ENCODE measurements at places on chromosomes 12 and 14.

GRCh38 chr12:22115711-22116110 lies 69.7 kb downstream of the CMAS start:
- DNase-seq: no peak

DNA sequence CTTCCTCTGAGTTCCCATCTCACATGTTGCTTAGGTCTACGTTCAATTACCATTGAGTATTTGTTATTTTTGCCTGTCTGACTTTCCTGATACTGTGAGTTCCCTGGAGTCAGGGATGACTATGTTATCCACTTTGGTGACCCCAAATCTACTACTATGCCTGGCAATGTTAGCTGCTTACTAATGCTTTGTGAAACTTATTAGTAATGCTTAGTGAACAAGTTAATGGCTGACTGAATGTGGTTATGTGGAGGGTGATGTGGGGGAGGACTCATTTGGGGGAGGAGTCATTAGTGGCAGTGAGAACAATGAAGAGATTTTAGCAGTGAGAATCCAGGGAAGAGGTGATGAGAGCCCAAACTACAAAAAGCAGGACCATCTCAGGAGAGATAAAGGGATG lies 121.6 kb downstream of the KTN1 start:
- DNase-seq: no peak

DNA sequence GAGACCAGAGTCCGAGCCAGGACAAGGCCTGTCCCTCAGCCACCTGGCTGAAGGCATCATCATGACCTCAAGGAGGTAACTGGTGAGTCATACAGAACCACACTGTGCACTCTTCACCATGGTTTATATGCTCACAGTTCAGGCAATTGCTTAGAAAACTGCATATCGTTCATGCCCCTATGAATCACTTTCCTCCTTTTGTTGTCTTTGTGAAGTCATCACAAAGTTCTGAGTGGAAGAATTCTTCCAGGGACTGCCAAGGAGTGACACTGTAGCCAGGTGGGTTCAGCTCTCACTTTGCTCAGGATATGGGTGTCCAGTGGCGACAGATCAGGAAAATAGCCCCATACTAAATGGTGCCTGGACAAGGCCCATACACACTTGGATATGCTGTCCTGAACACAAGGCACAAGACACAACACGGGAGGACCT lies 92.5 kb downstream of the DPF3 start:
- DNase-seq: no peak

DNA sequence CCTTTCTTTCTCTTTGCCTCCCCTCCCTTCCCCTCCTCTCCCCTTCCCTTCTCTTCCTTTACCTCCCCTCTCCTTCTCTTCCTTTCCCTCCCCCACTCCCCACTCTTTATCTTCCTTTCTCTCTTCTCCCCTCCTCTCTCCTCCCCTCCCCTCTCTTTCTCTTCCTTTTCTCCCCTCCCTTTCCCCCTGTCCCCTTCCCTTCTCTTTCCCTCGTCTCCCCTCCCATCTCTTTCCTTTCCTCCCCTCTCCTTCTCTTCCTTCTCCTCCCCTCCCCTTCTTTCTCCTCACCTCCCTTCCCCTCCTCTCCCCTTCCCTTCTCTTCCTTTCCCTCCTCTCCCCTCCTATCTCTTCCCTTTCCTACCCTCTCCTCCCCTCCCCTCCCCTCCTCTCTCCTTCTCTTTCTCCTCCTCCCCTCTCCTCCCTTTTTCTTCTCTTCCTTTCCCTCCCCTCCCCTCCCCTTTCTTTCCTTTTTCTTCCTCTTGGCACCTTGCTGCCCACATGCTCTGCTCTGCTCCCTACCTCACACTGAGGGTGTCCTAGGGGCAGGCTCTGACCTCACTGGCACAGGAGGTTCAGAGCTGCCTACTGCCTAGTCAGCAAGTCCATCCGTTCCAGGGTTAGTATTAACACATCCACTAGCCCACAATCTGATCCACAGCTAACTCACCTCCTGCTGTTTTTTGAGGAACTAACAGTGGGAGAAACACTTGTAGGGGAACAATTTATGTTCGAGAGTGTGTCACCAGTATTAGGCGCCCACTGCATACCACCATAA lies 101.0 kb downstream of the NUAK1 start:
- DNase-seq: no peak

DNA sequence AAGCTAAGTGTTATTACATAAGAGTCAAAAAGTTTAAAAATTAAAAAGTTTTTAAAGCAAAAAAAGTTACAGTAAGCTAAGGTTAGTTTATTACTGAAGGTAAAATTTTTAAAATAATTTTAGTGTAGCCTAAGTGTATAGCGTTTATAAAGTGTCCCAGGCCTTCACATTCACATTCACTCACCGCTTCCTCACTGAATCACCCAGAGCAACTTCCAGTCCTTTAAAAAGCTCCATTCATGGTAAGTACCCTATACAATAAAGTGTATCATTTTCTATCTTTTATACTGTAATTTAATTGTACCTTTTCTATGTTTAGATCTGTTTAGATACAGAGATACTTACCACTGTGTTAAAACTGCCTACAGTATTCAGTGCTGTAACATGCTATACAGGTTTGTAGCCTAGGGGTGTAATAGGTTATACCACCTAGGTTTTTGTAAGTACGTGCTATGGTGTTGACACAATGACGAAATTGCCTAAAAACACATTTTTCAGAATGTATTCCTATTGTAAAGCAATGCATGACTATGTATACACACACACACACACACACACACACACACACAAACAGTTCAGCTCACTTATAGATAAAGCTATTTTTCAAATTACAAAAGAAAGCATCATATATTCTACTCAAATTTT lies 3.7 kb downstream of the CLEC14A start:
- no peak for DNase-seq

- DNase-seq: no peak
Observed at GRCh38 chr12:96295532-96296160, 101.5 kb downstream of the ELK3 start.

DNA sequence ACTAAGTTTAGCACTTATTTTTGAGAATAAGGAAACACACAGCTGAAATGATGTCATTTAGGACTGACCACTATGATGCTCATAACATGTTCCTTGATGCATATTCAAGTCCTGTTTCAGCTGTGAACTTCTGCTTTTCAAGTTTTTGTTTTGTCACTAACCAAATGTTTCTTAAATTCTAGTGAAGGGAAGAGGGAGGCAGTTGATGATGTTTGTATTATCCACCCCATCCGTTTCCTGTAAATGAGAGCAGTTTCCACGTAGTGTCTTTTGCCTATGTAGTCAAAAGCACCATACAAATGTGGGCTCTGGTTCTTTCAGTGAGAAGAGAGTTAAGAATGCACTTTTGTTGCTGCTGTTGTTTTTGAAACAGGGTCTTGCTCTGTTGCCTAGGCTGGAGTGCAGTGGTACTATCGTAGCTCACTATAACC lies 491.8 kb downstream of the PCNX1 start:
- DNase-seq: no peak

DNA sequence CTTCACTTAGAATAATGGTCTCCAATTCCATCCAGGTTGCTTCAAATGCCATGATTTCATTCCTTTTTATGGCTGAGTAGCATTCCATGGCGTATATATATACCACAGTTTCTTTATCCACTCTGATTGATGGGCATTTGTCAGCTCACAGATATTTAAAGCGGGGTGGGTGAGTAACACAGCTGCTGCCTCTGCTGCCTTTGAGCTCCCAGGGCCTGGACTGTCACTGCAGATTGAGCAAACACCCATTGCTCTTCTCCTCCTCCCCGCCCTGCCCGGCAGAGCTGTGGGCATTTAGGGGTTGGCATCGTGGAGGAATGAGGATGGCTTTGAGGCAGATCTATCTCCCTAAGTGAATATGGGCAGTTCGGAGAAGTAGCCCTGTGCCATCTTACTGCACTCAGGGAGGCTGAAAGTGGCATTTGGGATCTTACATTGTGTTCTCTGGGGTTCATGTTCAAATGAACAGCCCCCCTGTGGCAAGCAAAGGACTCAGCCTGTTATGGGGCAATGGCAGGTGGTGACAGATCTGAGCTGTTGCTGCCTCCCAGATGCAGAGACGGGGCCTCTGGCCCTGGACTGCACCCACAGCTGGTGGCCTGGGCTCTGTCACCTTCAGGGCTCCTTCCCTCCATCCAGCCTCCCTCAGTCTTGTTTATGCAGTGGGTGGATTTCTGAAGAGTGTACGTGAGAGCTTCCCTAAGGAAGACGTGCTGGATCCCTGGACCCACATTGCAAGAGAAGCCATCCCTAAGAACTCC lies 4.9 kb downstream of the RFLNA start:
- no peak for DNase-seq

DNA sequence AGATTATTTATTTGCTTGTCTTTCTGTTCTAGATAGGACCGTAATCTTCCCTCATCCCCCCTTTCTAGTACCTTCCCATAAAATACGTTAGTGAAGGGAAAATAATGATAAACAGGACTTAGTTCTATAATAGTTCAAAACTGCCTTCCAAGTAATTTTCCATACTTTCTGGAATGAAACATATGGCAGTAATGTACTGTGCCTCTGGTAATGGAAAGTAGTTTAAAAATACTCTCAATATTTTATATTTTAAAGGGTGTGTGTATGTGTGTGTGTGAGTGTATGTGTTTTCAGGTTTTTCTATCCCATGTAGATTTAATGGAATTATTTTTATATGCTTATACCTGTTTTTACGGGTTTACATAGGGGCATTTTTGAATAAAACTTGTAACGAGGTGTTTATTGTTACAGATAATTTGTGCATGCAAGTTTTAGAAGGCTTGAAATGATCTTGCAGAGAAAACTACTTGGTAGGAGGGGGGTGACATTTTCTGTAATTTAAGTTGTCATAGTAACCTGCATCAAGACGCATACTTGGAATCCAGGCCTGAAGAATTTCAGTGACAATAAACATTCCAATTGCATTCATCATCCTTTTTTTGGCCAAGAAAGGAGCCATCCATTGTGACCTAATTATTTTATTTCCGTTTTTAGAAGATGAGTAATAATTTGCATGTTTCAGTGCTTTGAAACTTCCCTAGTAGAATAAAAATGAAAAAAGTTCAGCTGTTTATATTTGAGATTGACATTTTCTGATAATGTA lies 38.9 kb downstream of the RASSF8 start:
- DNase-seq: no peak

DNA sequence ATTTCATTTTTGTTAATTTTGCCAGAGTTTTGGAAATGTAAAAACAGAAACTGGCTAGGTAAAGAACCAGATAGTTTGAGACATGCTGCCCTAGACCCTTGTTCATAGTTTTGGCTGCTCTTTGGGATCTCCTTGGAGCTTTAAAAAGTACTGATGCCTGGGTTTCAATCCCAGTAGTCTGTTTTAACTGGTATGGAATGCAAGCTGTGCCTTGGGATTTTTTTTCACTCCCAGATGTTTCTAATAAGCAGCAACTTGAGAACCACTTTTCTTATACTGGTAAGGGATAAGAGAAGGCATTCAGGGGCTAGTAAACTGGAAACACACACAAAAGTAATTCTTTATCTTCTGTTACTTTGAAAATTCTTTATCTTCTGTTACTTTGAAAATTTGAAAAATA lies 18.8 kb downstream of the SLC35F4 start:
- no peak for DNase-seq

DNA sequence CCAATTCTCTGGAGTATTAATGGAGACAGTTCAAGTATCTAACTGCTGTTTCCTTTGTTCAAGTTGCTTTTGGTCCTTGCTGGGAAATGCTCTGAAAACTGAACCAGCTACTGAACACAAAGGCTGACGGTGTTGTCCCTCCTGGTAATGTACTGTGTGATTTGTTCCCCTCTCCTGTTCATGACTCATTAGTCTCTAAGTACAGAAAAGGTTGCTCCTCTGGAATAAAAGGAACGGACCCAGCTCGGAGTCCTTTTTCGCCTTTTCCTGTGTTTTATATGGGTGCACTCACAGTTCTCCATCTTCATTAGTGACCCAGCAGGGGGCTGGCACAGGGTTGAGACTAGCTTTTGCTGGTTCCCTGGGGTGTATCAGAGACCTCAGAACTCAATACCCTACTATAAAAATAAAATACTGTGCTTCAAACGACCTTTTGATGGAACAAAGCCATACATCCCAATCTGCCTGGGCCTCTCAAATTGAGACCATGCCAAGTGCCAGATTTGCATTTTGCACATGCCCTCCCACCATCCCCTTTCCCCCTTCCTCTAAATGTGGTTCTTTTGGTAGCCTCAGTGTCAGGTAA lies 269.7 kb downstream of the RAD51B start:
- DNase-seq: no peak

- peak; percentile 81 for DNase-seq
Observed at GRCh38 chr14:32986791-32987540, 48.3 kb downstream of the NPAS3 start.

DNA sequence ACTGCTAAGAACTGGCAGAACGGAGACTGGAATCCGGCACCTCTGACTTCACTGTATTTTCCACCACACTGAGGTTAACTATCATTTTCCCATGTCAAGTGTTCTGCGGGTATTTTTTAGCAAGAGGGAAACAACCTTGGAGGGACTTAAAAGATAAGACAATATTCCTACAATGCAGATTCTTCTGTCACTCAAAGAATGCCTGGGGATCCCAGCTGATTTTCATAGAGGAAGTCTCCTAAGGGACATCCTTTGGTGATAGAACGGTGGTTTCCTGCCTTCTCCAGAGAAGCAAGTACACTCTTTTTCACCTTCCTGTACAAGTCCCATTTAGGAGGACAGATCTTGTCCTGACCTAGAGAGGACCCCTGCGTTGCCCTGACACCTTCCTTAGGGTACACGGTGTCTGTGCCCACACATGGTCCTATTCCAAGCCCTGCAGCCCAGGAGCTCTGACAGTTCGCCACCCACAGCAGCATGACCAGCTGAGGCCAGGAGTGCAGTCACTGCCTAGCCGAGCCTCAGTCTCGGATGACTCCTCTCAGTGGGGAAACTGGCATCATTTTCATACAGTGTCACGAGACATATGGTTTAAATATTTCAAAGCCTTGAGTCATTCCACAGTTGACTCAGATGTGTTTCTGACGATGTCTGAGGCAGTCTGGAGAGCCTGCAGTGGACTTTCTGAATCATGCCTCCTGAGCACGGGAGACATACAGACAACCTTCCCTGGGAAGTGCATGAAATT lies 181.3 kb upstream of the FKBP4 start:
- no peak for DNase-seq

GRCh38 chr14:77032844-77033621 lies 4.5 kb upstream of the IRF2BPL start:
- peak; percentile 78 for DNase-seq

DNA sequence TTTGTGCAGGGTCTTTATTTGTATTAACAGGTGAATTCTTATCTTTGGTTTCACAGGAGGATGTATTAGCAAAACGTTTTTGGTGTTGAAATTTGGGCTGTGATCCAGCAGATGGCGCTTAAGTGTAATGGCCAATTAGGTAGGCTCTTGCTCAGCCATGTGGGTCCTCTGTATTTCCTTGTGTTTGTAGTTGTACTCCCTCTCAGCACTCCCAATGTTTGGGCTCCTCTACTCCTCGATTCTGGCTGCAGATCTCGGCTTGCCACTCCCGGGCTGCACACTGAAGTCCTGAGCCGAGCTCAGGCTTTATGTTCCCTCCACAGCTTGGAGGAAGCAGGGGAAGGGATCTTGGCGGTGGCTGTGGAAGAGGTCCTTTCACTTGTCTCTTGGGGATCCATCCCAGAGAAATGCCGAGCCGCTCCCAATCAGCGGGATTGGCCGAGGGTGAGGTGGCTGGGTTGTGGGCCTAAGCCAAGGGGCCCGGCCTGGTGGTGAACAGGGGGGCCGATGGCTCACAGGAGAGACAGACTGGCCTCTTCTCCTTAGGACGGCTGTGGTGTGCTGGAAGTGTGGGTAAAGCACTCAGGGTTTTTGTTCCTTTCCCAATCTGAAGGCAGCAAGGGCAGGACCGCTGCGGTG lies 133.7 kb downstream of the AEBP2 start:
- DNase-seq: no peak
